ENCODE measurements at places on chromosomes 7 and 10.

GRCh38 chr7:136023134-136023869 is 46.1 kb upstream of the MTPN start:
- no peak for DNase-seq

GRCh38 chr7:156725936-156726335 is 85.4 kb downstream of the RNF32 start:
- DNase-seq: no peak

DNA sequence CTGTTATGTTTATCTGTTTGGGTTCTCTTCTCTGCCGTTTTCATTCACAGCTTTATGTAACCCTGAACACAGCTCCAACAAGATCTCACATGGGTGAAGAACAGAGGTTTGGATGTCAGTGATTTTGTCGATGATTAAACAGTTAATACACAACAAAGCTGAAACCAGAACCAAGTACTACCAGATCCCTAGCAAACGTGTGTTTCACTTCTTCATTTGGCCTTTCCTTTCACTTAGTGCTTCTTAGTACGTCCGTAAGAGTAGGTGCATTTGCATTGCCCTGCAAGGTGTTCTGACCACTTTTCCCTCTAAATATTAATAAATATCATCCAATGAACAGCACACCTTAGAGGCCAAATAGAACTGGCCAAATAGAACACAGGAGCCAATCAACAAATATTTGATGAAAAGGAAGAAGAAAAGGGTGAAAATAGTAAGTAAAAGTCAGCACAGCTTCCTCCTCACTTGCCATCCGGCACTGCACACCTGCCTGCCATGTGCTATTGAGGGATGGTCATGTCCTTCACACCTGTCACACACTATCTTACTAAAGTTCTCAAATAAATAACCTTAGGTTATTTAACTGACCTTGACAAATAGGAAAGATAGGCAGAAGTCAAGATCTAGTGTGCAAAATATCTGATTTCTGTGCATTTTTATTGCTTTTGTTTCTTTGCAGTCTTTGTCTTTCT is 252.6 kb upstream of the ANKRD30A start:
- DNase-seq: no peak

- no peak for DNase-seq
Measured at GRCh38 chr10:67506757-67507091, 189.3 kb downstream of the CTNNA3 start.

GRCh38 chr10:42640610-42641229 is 2.4 kb upstream of the ZNF33B start:
- no peak for DNase-seq

DNA sequence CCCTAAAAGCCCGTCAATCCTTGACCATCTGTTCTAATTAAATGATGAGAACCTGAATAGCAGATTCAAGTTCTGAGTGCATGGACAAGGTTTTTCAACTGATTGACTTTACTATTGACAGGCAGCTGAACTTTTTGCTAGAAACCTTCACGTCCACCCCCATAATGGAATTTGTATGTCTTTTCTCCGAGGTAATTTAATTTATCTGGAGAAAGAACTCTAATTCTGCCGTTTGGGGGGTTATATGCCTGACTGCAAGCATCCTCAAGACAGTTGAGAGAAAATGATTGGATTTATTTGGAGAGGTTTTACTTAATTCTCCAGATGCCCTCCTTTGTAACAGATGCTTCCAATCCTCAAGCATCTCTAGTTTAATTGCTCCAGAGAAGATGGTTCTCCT is 1053.4 kb upstream of the AUTS2 start:
- no peak for DNase-seq
